ENCODE measurements at places on chromosomes 5 and 9. TPM values are rescaled to one million over a fixed set of nuclear protein-coding genes. Genes with fewer than 3 reads are reported as not detected.

GMCL2 gene
- total RNA-seq = not detected

ADAMTS13 gene
- 4.6 TPM for total RNA-seq

PCDHA1 gene
- total RNA-seq = not detected

HRH2 gene
- 4.3 TPM for total RNA-seq

RPL7A gene
- total RNA-seq = 1,196 TPM

CYLC2 gene
- not detected for total RNA-seq

TAF11L10 gene
- not detected for total RNA-seq

DNA sequence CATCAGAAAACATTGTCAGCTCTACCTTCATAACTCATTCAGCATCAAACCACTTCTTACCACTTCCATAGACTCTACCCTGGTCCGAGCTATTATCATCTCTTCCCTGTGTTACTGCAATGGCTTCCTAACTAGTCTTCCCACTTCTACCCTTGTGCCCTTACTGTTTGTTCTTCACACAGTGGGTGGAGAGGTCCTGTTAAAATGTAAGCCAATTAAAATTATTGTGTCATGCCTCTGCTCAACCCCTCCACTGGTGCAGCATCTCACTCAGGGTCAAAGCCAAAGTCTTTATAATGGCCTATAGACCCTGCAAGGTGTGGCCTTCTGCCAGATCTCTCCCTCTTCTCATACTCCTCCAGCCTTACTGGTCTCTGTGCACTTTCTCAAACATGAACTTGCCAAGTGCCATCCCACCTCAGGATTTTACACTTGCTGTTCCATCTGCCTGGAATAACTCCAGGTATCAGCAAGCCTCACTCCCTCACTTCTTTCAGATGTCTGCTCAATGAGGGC is 22.8 kb upstream of the ARAP3 start:
- no peak for DNase-seq

DNA sequence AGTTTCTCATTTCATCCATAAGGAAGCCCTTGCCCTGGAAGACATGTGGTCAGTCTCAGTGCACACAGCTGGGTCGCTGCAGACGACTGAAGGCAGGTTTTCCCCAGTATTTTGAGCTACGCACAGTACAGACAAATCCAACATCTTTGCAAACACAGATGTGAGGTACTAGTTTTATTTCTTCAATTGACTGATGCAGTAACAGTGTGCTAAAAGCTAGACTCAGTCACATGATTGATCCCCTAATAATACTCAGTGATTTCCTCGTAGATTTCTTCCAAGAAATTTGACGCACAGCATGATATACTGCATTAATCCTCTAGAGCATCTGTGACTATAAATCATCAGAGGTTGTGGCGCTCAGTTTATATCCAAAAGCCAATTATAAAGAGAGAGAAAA is 346.1 kb downstream of the DIRAS2 start:
- DNase-seq = no peak

GRCh38 chr9:13448482-13448881 is 169.0 kb upstream of the MPDZ start:
- no peak for DNase-seq

DNA sequence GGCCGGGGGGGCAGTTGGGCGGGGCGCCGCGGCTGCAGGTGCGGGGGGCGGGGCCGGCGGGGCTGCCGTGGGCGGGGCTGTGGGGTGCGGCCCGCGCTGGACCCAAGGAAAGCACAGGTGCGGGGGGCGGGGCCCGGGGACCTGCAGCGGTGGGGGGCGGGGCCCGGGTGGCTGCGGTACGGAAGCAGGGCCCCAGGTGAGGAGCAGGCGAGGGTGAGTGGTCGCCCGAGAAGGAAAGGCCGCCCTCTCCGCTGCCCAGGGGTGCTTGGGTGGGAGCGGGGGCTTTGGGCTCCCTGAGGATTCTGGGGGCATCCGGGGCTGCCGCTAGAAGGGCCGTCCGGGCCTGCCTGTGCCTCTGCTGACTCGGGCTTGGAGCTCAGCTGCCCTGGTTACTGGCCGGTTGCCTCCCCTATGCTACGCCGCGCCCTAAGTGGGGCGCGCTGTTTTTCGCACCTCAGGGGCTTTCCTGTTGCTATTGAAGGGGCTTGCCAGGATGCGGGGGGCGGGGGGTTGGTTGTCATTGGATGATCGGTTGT is 767 bp downstream of the RALGPS1 start:
- DNase-seq = peak; percentile 63

GRCh38 chr9:128554155-128554862 is 1.9 kb downstream of the SPTAN1 start:
- no peak for DNase-seq
